ENCODE measurements at places on chromosomes 16 and 17.

- DNase-seq = no peak
Measured at GRCh38 chr17:56257075-56257474, 103.8 kb downstream of the ANKFN1 start.

GRCh38 chr16:78452025-78452555 is 352.6 kb downstream of the WWOX start:
- DNase-seq = no peak

GRCh38 chr16:75379911-75380847 is 53.1 kb downstream of the CFDP1 start:
- no peak for DNase-seq

- peak; percentile 95 for DNase-seq
Measured at GRCh38 chr16:28974437-28975157, at the start of gene SPNS1. Gene SPNS1, plus strand, starts transcription at chr16:28974778. Its CDS starts 374 bp downstream, at chr16:28975152.

DNA sequence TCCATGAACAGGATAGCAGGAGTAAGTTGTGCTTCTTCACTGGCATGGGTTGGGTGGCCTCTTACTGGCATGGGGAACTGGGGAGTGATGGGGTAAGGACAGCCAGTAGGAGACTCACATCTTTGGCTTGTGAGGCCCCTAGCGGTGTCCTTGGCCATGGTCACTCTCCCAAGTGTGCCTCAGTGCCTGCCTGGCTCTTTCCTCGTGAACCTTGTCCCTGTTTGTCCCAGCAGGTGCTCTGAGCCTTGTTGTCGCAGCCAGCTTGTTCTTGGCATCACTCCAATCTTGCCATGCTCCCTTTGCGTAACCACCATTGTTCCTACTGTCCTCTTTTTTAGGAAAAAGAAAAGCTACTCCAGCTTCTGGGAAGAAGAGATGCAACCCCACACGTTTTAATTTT is 53.6 kb upstream of the SDK2 start:
- DNase-seq = peak; percentile 15
